Tibial nerve (tissue), 4 donors: ENCODE measurements at places on chromosomes 11 and 22.
A peak's percentile ranks its signal among the peaks of the same experiment; 100 is the strongest.

DNA sequence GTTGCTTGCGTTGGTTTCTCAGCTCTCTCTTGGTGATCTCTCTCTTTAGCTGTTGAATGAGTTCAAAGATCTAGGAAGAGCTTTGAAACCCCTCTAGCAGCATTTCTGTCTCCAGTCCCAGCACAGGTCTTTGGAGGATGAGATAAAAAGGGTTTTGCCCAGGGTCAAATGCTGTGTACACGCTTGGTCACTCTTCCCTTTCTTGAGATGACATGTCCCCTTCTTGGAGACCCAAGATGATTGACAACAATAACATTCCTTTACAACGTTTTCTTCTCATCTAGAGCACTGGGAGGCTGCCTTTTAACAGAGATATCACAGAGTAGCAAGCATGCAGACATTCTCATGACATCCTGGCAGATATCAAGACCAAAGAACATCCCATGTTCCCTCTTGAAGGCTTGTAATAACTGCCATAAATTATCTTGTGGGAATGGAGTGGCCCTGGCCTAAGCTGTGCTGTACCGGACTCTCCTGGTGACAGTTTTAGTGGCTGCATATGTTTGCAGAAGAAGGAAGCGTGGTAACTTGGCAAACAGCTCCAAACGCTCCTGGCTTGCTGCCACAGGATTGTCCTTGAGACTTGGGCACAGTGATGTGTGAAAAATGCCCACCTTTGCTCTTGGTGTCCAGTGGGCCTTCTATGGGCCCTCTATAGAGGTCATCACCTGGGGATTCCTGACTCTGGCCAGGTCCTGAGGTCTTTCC, 107.8 kb downstream of the PTPRJ start:
- no peak for DNase-seq
- H3K4me1 ChIP-seq, result peaks cover 45% of the 10 kb centered on the region
- no peak overlapping the region for H3K27ac ChIP-seq
- no peak overlapping the region for H3K4me3 ChIP-seq
- H3K27me3 ChIP-seq, result no peaks in the 10 kb centered on the region

GRCh38 chr11:133844217-133844616, 1.1 kb downstream of the SPATA19 start:
- H3K4me1 ChIP-seq, result no peaks in the 10 kb centered on the region
- H3K36me3 ChIP-seq, result no peaks in the 10 kb centered on the region
- H3K27ac ChIP-seq, result no peak overlapping the region
- no peak overlapping the region for H3K4me3 ChIP-seq
- DNase-seq, result no peak

- no peak overlapping the region for H3K27ac ChIP-seq
- H3K4me3 ChIP-seq, result no peak overlapping the region
- H3K27me3 ChIP-seq, result no peaks in the 10 kb centered on the region
- no peaks in the 10 kb centered on the region for H3K36me3 ChIP-seq
- no peak for DNase-seq
- H3K4me1 ChIP-seq, result no peaks in the 10 kb centered on the region
These were observed 304.9 kb downstream of the BRD1 start for GRCh38 chr22:49522582-49523373.

GRCh38 chr11:12288931-12289666, 88.3 kb upstream of the PARVA start:
- H3K4me3 ChIP-seq, result no peak overlapping the region
- no peaks in the 10 kb centered on the region for H3K4me1 ChIP-seq
- no peaks in the 10 kb centered on the region for H3K27me3 ChIP-seq
- no peak for DNase-seq
- peak overlapping the region; percentile 88 for H3K27ac ChIP-seq
- no peaks in the 10 kb centered on the region for H3K36me3 ChIP-seq

GRCh38 chr22:41429232-41429950, 17.2 kb downstream of the TOB2 start:
- H3K4me1 ChIP-seq, result peaks cover 12% of the 10 kb centered on the region
- peak overlapping the region; percentile 26 for H3K27ac ChIP-seq
- no peak for DNase-seq
- H3K36me3 ChIP-seq, result peaks cover 66% of the 10 kb centered on the region
- no peak overlapping the region for H3K4me3 ChIP-seq

GRCh38 chr11:19259487-19260345, 19.0 kb upstream of the E2F8 start:
- peaks cover 3% of the 10 kb centered on the region for H3K4me1 ChIP-seq
- no peak overlapping the region for H3K4me3 ChIP-seq
- no peak overlapping the region for H3K27ac ChIP-seq
- DNase-seq, result peak; percentile 53
- no peaks in the 10 kb centered on the region for H3K36me3 ChIP-seq
- no peaks in the 10 kb centered on the region for H3K27me3 ChIP-seq

- peaks cover 32% of the 10 kb centered on the region for H3K4me1 ChIP-seq
- no peaks in the 10 kb centered on the region for H3K27me3 ChIP-seq
- H3K4me3 ChIP-seq, result no peak overlapping the region
- peaks cover 6% of the 10 kb centered on the region for H3K36me3 ChIP-seq
These were observed 12.1 kb downstream of the SF3A1 start for GRCh38 chr22:30344447-30345200.

- H3K27ac ChIP-seq, result no peak overlapping the region
- peaks cover 7% of the 10 kb centered on the region for H3K4me1 ChIP-seq
- DNase-seq, result no peak
- peaks cover 27% of the 10 kb centered on the region for H3K36me3 ChIP-seq
These were observed 21.0 kb upstream of the HSPA8 start for GRCh38 chr11:123082977-123083376.

DNA sequence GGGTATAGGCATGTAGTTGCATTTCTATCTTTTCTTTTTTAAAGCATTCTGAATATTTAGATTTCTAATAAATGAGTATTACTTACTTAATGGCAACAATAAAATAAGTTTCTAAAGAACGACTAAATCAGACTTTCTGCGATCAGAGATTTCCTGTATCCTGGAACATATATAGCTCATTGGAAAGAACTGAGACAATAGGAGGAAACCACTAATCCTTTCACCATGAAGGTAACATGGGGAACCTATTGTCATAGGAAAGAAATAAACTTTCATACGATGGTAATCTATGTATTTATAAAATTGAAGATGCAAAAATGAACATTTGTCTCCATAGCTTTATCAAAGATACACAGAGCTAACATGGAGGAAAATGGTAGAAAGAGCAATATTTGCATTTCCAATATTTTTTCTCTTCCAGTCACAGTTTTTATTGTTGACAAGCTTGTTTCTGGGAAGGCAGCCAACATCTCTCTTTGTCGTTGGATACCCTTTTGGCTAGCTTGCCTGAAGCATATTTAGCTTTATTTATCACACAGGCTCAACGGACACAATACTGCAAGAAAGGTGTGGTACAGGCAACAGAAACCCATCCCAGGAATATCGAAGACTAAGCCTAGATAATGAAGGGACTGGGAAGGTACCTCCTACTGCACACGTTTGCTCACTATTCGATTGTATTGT, 293.3 kb upstream of the MPPED2 start:
- no peaks in the 10 kb centered on the region for H3K27me3 ChIP-seq
- no peak for DNase-seq
- no peaks in the 10 kb centered on the region for H3K4me1 ChIP-seq
- H3K36me3 ChIP-seq, result no peaks in the 10 kb centered on the region
- no peak overlapping the region for H3K27ac ChIP-seq
- no peak overlapping the region for H3K4me3 ChIP-seq

DNA sequence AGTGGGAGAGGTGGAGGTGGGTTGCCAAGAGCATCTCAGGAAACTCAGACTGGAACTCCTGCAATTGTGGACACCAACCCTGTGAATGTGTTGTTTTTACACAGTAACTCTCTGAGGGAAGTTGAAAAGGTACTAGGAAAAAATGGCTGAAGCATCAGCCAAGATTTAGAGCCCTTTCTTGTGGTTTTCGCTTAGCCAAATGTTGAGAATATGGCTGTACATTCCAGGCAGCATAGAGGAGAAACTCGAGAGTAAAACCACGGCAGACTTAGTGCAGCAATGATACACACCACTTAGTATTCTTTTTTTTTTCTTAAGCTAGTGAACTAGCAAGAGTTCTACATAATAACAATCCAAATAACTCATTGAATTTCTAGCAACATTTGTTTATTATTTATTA, 309.7 kb upstream of the MTNR1B start:
- no peaks in the 10 kb centered on the region for H3K4me1 ChIP-seq
- H3K27ac ChIP-seq, result no peak overlapping the region
- H3K36me3 ChIP-seq, result no peaks in the 10 kb centered on the region
- no peak overlapping the region for H3K4me3 ChIP-seq
- no peak for DNase-seq
- H3K27me3 ChIP-seq, result no peaks in the 10 kb centered on the region

DNA sequence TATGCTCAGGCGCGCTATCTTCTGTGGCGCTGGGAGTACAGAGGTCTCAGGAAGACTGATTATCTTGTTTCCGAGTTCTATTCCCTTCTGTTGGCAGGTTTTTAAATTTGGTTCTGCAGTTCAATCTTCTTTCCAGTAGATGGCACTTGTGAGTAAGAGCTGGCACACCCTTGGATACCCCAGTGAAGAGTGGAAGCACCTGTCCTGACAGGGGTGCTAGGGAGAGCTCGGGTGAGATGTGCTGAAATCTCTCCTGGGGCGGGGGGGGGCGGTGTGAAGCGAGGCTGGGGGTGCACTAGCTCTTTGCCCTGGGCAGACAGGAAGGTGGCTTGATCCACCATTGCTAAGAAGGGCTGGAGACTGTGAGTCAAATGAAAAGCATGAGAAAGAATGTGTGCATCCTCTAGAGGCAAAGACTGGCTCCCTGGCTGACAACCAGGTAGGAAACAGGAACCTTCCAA, 679.9 kb upstream of the CCDC179 start:
- H3K27ac ChIP-seq, result no peak overlapping the region
- H3K27me3 ChIP-seq, result no peaks in the 10 kb centered on the region
- H3K36me3 ChIP-seq, result no peaks in the 10 kb centered on the region
- peaks cover 7% of the 10 kb centered on the region for H3K4me1 ChIP-seq
- no peak for DNase-seq
- no peak overlapping the region for H3K4me3 ChIP-seq

GRCh38 chr11:133711545-133711944, 133.8 kb downstream of the SPATA19 start:
- no peaks in the 10 kb centered on the region for H3K27me3 ChIP-seq
- H3K36me3 ChIP-seq, result no peaks in the 10 kb centered on the region

GRCh38 chr11:66745356-66746235, 16.6 kb upstream of the SPTBN2 start:
- H3K36me3 ChIP-seq, result no peaks in the 10 kb centered on the region
- no peaks in the 10 kb centered on the region for H3K27me3 ChIP-seq
- H3K4me3 ChIP-seq, result peak overlapping the region; percentile 61
- no peak for DNase-seq
- H3K27ac ChIP-seq, result peak overlapping the region; percentile 53
- H3K4me1 ChIP-seq, result no peaks in the 10 kb centered on the region

- no peaks in the 10 kb centered on the region for H3K27me3 ChIP-seq
- H3K27ac ChIP-seq, result peak overlapping the region; percentile 38
- no peak for DNase-seq
- no peak overlapping the region for H3K4me3 ChIP-seq
These were observed 84.4 kb downstream of the OR5AK2 start for GRCh38 chr11:57073128-57073527.

GRCh38 chr11:3929232-3929631, 73.8 kb downstream of the STIM1 start:
- no peaks in the 10 kb centered on the region for H3K27me3 ChIP-seq
- no peak overlapping the region for H3K4me3 ChIP-seq
- H3K4me1 ChIP-seq, result no peaks in the 10 kb centered on the region

GRCh38 chr11:85759915-85760314, 51.0 kb downstream of the SYTL2 start:
- H3K36me3 ChIP-seq, result no peaks in the 10 kb centered on the region
- no peak overlapping the region for H3K27ac ChIP-seq
- H3K4me3 ChIP-seq, result no peak overlapping the region
- H3K27me3 ChIP-seq, result no peaks in the 10 kb centered on the region
- no peak for DNase-seq

- peak overlapping the region; percentile 81 for H3K27ac ChIP-seq
- H3K4me1 ChIP-seq, result peaks cover 63% of the 10 kb centered on the region
- H3K27me3 ChIP-seq, result no peaks in the 10 kb centered on the region
- DNase-seq, result no peak
These were observed 28.8 kb downstream of the DKK3 start for GRCh38 chr11:11979488-11980117.

GRCh38 chr11:78331711-78332110, 85.9 kb downstream of the GAB2 start:
- no peak overlapping the region for H3K4me3 ChIP-seq
- no peak overlapping the region for H3K27ac ChIP-seq
- H3K36me3 ChIP-seq, result no peaks in the 10 kb centered on the region
- no peak for DNase-seq
- peaks cover 31% of the 10 kb centered on the region for H3K4me1 ChIP-seq
- no peaks in the 10 kb centered on the region for H3K27me3 ChIP-seq

GRCh38 chr11:85680897-85681296, 5.1 kb downstream of the CCDC89 start:
- H3K27me3 ChIP-seq, result no peaks in the 10 kb centered on the region
- H3K4me3 ChIP-seq, result no peak overlapping the region
- H3K27ac ChIP-seq, result no peak overlapping the region

- no peaks in the 10 kb centered on the region for H3K27me3 ChIP-seq
- H3K4me3 ChIP-seq, result peak overlapping the region; percentile 72
- H3K36me3 ChIP-seq, result no peaks in the 10 kb centered on the region
- DNase-seq, result no peak
- peak overlapping the region; percentile 97 for H3K27ac ChIP-seq
These were observed 66.4 kb upstream of the WNT7B start for GRCh38 chr22:46043339-46043738.

GRCh38 chr11:15107730-15108515, 6.8 kb upstream of the INSC start:
- DNase-seq, result no peak
- H3K36me3 ChIP-seq, result no peaks in the 10 kb centered on the region
- H3K4me3 ChIP-seq, result no peak overlapping the region
- H3K27me3 ChIP-seq, result no peaks in the 10 kb centered on the region

GRCh38 chr11:5691964-5692361, 2.4 kb downstream of the TRIM22 start:
- peak overlapping the region; percentile 38 for H3K27ac ChIP-seq
- no peaks in the 10 kb centered on the region for H3K4me1 ChIP-seq
- no peak for DNase-seq
- H3K36me3 ChIP-seq, result no peaks in the 10 kb centered on the region
